Inflammatory macrophage treated with lipopolysaccharide for 1 hour (primary cell): ENCODE measurements at places on chromosomes 3 and 15.

GRCh38 chr3:34213478-34213877 lies 415.0 kb downstream of the PDCD6IP start:
- no peak for DNase-seq

GRCh38 chr3:122660297-122660974 lies 20.2 kb upstream of the PARP14 start:
- DNase-seq: no peak

DNA sequence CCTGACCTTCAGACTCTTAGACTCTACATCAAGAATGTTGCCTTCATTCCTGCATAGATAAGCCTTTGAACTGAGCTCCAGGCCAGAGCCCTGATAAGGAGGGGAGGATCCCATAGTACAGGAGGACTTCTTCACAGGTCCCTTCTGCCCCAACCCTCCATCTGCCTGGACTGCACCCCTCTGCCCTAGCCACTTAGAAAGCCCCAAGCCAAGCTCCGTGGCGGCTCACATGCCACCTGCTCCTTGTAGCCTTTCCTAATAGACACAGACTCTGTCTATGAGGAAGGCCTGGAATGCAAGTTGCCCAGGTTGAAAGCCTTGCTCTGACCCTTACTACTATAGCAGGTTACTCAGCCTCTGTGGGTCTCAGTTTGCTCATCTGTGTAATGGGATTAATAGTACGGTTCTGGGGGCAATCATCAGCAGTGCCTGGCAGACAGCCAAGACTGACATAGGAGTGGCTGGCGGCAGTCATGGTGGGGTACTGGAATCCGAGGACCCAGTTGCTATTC lies 11.6 kb downstream of the PCSK6 start:
- no peak for DNase-seq

GRCh38 chr15:69903470-69904469 lies 193.9 kb downstream of the TLE3 start:
- peak; percentile 57 for DNase-seq

DNA sequence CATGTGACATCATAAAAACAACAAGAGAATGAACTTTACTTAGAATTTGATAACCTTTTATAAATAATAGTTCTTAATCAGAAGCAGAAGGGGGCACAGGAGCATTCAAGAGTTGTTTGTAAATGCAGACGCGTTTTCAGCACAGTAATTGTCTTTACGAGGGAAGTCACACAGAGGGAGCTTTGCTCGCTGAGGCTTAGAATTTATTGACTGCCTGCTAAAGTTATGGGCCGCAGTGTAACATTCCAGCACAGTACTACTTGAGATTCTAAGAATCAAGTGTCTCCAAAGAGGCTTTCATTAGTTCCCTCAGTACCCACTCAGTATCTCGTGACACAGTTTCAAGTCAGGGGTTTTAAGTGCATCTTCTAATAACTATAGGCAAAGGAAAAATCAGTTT lies 288.7 kb downstream of the NR2F2 start:
- DNase-seq: no peak

DNA sequence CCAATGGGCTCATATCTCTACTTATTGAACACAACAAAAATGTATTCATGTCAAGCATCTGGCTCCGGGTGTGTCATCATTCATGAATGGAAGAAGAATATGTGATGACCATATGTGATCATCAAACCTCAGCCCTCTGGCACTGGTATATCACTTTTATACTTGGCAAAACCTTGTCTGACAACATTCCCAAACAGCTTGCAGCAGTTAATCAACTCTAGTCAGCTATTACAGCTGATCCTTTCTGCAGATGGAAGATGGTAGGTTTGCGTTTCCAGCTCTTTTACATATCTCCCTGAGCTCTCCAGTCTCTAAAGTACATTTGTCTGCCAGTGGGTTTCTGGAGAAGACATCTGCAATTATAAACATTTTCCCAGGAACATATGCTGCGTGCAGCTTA lies 6.6 kb downstream of the PLSCR5 start:
- no peak for DNase-seq

DNA sequence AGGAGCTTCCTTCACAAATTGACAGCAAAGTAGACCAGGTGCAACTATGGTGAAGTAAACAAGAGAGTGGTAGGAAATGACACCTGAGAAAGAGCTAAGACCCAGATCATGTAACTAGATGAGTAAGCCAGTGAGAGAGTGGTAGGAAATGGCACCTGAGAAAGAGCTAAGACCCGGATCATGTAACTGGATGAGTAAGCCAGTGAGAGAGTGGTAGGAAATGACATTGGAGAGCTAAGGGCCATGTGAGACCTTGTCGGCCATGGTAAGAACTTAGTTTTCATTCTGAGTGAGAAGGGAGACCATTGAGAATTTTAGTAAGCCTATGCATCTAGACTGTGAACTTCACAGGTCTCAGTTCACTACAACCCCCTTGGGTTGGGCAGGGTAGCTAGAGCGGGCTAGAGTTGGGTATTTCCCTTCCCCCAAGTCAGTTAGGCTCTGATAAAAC lies 5.4 kb upstream of the SENP7 start:
- no peak for DNase-seq
